ENCODE measurements at places on chromosomes 5 and 9.

DNA sequence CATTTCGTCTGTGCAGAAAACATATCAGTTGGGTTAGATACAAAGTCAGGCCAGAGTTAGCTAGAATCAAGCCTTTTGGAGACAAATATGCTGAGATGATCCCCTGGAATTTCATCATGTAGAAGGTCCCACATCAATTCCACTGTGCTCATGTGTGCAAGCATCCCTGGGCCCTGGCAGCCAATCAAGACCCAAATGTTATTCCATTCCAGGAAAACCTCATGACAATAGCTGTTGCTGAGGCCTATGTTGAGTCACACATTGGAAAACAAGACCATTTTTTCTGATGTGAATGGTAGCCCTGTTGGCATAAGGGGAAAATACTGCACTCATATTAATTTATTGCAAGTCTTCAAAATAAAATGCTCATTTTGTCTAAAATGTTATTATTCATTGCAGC lies 11.5 kb downstream of the SPOCK1 start:
- DNase-seq, result no peak

DNA sequence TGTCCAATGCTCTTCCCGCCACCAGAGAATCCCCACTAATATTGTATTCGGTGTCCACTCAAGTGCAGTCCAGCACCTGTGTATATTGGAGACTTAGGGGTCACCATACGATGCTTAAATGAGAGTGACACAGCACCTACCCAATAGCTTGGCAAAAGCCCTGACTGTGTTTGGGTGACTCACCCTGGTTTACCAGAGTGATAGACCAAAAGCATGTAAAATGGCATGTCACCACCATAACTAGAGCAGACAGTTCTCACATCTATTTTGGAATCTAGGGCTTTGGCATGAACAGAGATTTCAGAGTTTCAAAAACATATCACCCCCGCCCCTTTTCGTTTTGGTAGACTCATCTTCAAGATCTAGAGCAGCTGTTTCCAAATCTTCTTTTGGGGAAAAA lies 217.3 kb upstream of the RASEF start:
- DNase-seq, result no peak

DNA sequence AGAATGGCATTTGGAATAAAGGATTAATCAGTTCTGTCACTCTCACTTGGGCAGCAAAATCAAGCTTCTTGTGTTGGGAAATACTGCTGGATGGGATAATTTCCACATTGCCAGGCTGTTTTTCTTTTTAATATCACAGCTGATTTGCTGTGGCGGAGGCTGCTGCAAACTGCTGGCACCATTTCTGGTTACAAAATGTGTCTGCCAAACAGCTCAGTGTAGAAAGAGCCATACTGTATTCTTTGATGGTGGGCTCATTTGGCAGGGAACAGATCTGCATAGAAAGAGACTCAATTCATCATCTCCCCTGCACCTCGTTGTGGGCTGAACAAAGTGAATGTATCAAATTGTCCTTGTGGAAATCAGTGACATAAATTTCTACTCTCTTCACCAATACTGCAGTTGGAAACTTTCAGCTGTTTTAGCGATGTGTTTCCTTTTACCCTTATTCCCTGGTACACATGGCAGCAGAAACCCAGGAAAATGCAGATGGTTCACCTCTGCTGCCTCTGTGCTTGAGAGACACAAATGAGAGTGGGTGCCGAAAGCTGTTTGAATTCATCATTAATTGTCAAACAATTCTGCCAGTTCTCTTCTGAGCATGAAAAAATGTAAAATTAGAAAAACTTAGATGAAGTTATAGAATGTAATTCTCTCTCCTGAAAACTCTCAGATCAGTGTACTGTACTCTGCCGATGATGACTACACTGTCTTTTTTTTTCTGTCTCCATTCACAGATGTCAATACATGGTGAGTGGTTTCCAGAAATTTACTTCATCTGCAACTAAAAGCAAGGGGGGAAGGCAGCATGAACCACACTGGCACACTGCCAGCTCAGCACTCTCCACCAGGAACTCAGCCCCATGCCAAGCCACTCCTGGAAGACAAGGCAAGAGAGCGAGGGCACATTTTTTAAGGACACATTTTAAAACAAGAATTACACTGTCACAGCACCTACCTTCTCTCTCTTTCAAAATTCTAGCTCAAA lies 75.0 kb downstream of the HMHB1 start:
- no peak for DNase-seq

- no peak for DNase-seq
These were observed 123.9 kb downstream of the SV2C start for GRCh38 chr5:76207120-76207519.

GRCh38 chr5:134132372-134133187 lies 18.1 kb downstream of the TCF7 start:
- DNase-seq, result peak; percentile 80

GRCh38 chr5:1011226-1011631 lies 2.6 kb downstream of the NKD2 start:
- DNase-seq, result peak; percentile 44

- DNase-seq, result no peak
These were observed 284.3 kb downstream of the TAF11L14 start for GRCh38 chr5:17918373-17919104.

GRCh38 chr5:124102486-124102885 lies 590.5 kb downstream of the CSNK1G3 start:
- DNase-seq, result no peak

GRCh38 chr9:83651558-83651957 lies 28.6 kb downstream of the IDNK start:
- DNase-seq, result no peak

DNA sequence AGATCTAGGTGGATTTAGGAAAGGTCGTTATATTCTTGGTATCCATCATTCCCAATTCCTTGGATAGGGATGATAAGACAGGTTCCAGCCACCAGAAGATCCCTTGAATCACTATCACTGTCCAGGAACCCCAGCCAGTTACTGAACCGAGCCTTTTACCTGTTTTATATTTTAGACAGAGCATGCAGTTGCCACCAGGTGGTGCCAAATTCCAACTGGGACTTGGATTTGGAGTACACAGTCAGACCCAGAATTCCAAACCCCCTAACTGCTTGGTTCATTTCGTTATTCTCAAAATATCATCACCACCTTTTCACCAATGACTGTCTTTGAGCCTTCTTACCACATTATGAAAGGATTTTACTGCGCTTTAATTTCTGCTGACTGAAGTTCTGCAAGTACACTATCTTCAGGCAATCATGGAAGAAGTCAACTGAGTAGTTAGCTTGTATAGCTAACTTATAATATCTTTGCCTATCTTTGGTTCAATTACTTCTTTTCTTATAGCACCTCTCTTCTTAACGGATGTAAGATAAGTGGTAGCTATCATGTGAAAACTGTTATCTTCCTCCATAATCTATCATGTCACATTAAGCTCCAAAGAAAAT lies 191.8 kb downstream of the PRR16 start:
- no peak for DNase-seq

DNA sequence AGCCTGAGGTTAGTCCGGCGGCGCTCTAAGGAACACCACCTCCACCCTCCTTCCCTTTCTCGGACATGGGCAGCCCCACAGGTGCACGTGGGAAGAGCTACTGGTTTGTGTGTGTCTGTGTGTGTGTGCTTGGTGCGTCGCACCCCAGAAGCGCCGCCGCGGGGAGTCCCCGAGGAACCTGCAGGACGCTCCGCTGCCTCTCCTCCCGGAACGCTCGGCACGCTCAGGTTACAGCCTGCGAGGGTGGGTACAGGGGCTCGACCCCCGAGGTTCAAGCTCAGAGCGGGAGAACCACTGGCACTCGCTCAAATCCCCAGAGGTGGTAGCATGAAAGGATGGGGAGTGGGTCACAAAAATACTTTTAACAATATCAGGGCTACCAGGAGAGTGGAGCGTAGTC lies 2.0 kb downstream of the ASTN2 start:
- no peak for DNase-seq

DNA sequence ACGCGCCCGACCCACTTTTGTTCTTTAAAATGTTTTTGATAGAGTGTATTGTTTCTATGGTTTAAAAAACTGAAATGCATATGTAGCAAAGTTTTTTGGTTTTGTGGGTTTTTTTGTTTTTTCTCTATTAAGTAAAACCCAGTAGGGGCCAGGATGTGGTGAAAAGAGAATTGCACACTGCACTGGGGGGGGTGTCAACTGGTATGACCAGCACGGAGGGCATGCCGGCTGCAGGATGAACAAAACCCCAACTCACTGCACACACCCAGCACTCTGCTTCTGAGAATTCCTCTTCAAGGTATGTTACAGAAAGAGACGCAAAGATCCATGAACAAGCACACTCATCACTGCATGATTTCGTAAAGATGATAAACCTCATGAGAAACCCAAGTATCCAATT lies 75.0 kb downstream of the STK10 start:
- peak; percentile 60 for DNase-seq
